Stimulated activated CD4-positive, alpha-beta T cell treated with anti-CD3 and anti-CD28 coated beads, Interleukin-12 subunit alpha, Interleukin-12 subunit beta, amount 100 ng/mL, for 24 hours (primary cell): ENCODE measurements at places on chromosomes 2 and 18.
A peak's percentile ranks its signal among the peaks of the same experiment; 100 is the strongest.

DNA sequence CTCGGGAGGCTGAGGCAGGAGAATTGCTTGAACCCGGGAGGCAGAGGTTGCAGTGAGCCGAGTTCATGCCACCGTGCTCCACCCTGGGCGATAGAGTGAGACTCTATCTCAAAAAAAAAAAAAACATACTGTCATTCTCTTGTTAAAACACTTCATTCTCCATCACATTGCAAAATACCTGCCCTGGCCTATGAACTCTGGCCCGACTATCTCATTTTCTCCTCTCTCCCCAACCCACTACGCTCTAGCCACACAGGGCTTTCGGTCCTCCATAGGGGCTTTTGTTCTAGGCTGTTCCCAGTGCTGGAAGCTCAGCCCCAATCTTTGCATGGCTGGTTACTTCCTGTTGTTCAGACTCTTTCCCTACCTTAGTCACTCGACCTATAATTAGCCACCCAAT is 10.3 kb downstream of the CEP76 start:
- DNase-seq, result no peak

DNA sequence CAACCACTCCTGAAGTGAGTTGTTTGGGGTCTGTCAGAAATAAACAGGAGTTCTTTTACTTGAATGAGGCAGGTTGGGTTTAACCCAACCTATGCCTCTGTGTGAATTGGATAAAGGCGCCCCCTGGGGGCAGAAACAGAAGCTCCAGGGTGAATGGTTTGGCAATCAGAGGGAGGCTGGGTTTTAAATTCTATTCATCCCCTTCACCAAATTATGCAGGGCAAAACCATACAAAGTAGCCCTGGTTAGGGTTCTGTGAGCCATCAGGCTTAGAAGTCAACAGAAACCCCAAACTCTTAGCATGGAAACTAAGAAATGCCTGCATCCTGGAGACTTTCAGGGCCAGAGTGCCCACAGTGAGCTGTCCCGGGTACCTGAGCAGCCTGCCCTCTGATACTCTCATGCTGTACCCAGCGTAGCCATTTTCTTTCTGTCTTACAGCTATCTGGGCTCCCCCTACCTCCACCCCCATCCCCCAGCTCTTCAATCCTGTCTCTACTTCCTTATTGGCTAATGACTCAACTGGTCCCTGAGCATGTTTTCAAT is 241.5 kb downstream of the ICOS start:
- DNase-seq, result peak; percentile 48

DNA sequence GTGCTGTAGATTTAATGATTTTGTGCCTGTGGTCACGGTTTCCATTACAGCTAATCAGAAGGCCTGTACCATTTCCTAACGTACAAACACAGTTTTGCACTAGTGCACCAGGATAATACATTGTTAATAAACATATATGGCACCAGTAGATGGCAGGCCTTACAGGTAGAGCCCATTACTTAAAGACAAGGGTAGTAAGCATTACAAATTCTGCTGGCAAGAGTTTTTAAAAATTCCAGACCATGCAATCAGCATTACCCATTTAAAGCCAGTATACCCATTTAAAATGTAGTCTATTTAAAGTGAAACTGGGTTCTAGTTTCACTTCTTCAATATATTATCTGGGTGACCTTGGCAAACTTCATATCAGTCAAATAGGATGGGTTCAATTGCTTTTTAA is 224.2 kb downstream of the NUP35 start:
- DNase-seq, result no peak

DNA sequence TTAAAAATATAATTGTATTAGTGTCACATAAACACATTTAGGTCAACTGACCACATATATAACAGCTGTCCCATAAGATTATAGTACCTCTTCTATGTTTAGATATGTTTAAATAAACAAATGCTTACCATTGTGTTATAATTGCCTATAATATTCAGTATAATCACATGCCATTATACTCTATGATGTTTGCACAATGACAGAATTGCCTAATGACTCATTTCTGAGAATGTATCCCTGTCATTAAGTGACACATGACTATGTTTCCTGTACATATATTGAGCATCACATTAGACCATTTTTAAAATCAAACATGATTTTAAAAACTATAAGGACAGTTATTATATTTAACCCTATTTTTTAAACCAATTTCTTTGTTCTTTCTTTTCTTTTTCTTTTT is 89.8 kb downstream of the HS6ST1 start:
- no peak for DNase-seq

DNA sequence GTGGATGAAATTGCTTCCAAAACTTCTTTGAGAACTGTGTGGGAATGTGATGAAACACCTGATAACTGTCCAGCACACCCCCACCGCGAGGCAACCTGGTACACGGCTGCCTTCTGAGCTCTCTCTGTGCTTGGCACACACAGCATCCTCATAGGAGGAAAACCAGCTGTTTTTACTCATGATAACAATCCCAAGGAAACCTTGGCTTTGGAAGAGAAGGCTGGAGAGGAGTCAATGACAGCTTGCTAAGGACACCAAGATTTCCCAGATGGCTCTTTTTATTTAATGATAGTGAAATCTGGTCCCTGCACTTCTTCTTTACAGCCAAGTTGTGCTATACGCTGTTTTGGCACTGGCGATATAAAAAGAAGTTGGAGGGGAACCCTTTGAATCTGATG is 232.5 kb upstream of the FN1 start:
- no peak for DNase-seq

GRCh38 chr2:188978291-188979081 is 4.3 kb downstream of the COL3A1 start:
- DNase-seq, result no peak

- DNase-seq, result no peak
These were observed 154.1 kb upstream of the BOD1L2 start for GRCh38 chr18:56992777-56993176.

DNA sequence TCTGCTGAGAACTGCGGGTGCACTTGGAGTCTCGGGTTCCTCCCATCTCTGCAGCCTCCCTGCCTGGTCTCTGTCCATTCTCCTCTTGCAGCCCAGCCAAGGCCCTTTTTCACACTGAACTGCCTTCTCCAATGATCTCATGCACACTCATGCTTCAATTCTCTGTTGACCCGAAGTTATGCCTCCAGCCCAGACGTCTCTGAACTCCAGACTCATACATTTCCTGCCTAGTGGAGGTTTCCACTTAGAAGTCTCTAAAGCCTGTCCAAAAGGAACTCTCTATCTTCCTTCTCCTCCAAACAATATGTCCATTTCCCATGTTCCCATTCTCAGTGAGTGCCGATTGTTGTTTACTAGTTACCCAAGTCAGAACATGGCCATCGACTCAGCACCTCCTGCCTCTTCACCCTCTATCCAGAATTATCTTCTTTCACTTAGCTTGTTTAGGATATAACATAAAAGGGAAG is 155.2 kb downstream of the IRS1 start:
- no peak for DNase-seq

DNA sequence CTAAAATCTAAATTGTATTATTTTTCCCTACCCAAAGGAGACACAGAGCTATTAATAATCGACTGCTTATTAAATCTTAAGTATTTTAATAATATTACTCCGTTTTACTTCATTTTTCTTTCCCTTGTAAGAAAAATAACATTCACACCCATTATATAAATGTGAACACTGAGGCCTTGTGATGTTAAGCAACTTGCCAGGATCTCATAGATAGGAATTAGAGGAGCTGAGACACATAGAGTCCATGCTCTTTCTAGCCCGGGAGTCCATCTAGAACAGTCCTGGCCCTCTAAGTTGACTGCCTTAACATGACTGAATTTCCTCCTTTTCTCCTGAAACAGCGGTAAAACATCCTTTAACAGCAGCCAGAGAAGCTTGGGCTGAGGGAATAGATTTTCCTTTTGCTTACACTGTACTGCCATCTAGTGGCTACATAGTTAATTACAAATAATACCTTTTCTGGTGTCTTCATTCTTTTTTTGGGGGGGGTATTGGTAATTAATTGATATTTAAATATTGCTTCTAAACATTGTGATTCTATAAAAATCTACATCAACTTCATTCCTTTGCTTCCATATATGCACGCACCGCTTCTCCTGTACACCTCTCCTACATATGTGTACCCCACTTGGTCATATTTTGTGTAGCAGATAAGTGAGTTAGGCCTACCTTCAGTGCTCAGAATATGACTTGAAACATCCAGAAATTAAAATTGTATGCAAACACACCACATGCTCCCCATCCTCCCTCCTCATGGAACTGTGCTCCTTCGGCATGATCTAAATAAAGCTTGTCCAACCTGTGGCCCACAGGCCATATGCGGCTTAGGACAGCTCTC is 125.8 kb upstream of the HNMT start:
- DNase-seq, result no peak

DNA sequence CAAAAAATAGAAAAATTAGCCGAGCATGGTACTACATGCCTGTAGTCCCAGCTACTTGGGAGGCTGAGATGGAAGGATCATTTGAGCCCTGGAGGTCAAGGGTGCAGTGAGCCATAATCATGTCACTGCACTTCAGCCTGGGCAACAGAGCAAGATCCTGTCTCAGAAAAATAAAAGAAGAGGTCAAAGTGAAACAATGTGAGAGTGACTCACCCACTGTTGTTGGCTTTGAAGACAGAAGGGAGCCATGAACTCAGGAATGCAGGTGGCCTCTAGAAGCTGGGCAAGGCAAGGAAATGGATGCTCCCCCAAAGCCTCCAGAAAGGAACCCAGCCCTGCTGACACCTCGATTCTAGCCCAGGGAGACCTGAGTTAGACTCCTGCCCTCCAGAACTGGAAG is 3.7 kb upstream of the TMEM214 start:
- no peak for DNase-seq

DNA sequence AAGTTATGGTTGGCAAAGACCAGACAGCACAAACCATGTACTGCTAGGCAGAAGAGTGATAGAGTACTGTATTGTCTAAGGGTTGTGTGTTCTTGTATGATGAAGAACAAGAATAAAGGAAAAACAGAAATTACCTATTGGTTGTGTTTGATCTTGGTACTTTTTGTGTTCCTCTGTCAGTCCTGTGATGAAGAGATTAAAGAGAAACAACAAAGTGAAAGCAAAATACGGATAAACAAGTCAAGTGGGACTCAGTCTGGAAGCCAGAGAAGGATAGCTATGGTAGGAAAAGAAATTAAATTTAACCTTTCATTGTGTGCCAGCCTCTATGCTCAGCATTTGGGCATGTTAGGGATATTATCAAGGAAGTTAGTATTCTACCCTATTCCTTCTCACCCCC is 413.1 kb downstream of the PARD3B start:
- no peak for DNase-seq

- DNase-seq, result no peak
These were observed 98.1 kb downstream of the MMADHC start for GRCh38 chr2:149489452-149489851.

- no peak for DNase-seq
These were observed 310.8 kb downstream of the GALR1 start for GRCh38 chr18:77560341-77560992.

GRCh38 chr2:55076721-55077120 is 26.5 kb upstream of the RTN4 start:
- no peak for DNase-seq

GRCh38 chr2:184685999-184686841 is 87.9 kb downstream of the ZNF804A start:
- DNase-seq, result no peak

GRCh38 chr2:45337481-45337880 is 273.6 kb downstream of the SRBD1 start:
- no peak for DNase-seq

- DNase-seq, result no peak
These were observed 8.5 kb upstream of the SLC20A1 start for GRCh38 chr2:112637289-112637660.

GRCh38 chr2:74260495-74260894 is 62.1 kb downstream of the MTHFD2 start:
- no peak for DNase-seq

GRCh38 chr2:98545591-98545990 is 62.7 kb downstream of the COA5 start:
- no peak for DNase-seq

DNA sequence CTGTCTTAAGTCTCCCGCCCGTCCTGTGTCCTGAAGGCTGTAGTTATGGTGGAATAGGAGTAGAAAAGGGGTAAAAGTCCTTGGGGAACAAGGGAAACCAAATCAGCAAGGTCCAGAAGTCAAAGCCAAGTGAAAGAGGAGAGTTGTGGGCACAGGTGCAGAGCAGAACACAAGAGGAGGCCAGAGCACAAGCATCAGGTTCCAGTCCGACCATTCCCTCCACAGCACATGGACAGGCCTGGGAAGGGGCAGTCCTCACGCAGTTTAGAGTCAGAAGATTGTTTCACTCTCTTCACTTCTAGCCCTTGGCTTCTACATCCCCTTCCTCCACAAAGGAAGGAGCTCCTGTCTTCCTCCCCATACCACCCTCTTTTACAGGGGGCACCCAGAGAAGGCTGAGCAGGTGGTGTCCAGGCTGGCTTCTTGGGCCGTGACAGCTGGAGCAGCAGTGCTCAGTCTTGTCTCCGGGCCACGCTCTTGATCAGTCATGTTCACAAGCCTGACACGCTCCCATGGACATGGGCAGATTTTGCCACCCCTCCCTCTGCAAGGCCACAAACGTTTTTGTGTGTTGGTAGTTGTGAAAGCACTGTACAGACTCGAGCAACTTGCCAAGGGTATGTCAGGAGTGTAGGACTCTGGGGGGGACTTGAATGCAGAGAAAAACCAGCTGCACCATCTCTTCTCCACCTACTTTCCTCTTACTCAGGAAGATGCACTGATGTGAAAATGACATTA is 138.5 kb upstream of the DAPL1 start:
- DNase-seq, result no peak
